Small intestine (tissue), 16 donors: ENCODE measurements at places on chromosomes 7 and 10. TPM values are rescaled to one million over a fixed set of nuclear protein-coding genes. Genes with fewer than 3 reads are reported as not detected.

DNA sequence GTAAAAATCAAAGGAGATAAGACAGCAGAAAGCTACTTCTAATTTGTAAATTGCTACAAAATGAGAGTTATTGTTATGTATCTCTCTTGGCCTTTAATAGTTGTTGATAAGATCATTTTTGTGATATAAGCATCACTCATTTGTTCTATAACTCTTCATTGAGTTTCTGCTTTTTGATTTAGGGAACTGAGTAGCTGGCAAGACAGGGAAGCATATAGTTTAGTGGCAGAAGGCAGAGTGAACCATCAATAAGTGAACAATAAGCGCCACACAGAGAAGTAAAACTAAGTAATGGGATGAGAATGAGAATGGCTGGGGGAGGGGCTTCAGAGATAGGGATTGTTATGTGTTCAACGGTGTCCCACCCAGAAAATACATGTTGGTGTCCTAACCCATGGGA is 245.4 kb downstream of the ADARB2 start:
- H3K27me3 ChIP-seq: no peaks in the 10 kb centered on the region
- no peaks in the 10 kb centered on the region for H3K36me3 ChIP-seq
- H3K27ac ChIP-seq: no peak overlapping the region
- no peaks in the 10 kb centered on the region for H3K4me1 ChIP-seq
- DNase-seq: no peak

DNA sequence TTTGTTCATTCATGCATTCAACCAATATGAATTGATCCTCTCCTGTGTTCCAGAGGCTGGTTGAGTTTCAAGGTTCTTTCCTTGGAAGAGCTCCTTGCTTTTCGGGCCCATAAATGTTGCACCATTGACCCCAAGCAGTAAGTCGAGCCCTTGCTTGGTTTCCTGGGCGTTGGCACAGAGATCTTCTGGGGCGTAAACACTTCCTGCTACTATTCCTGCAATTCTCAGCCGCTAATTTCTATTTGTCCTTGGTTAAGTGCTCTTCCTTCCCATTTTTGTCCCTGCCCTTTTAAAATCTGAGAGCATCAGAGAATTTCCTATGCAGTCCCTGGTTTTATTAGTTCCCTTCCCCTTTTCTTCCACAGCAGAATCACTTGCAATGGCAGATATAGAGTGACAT is 44.1 kb upstream of the ADRB1 start:
- H3K27me3 ChIP-seq: no peaks in the 10 kb centered on the region
- no peak overlapping the region for H3K27ac ChIP-seq
- H3K4me3 ChIP-seq: no peak overlapping the region
- DNase-seq: peak; percentile 89
- H3K36me3 ChIP-seq: no peaks in the 10 kb centered on the region

The H2BK1 gene
- not detected for polyA plus RNA-seq

DNA sequence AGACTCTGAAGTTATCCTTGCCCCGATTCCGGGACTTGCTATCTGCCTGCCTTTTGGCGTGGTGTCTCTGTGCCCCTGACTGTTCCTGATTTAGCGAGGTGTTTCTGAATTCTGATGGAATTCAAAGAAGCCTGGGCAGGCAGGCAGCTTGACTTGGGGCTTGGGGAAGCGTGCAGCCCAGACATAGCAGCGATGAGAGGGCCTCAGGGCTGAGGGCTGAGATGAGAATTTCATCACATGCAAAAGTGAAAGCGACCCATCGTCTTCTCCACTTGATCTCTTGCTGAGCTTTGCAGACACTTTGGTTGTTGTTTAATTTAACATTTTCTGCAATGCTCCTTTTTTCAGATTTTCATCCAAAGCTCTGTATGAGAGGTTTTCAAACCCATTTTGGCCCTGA is 57.8 kb downstream of the TCF7L2 start:
- DNase-seq: no peak
- no peak overlapping the region for H3K4me3 ChIP-seq
- no peak overlapping the region for H3K27ac ChIP-seq

The SORCS1 gene
- under 0.01 TPM for polyA plus RNA-seq

The LFNG gene
- polyA plus RNA-seq: 15.4 TPM

- H3K36me3 ChIP-seq: no peaks in the 10 kb centered on the region
- DNase-seq: no peak
- H3K4me1 ChIP-seq: no peaks in the 10 kb centered on the region
- H3K27me3 ChIP-seq: no peaks in the 10 kb centered on the region
Observed at GRCh38 chr10:69352569-69353264, 64.0 kb downstream of the TACR2 start.

DNA sequence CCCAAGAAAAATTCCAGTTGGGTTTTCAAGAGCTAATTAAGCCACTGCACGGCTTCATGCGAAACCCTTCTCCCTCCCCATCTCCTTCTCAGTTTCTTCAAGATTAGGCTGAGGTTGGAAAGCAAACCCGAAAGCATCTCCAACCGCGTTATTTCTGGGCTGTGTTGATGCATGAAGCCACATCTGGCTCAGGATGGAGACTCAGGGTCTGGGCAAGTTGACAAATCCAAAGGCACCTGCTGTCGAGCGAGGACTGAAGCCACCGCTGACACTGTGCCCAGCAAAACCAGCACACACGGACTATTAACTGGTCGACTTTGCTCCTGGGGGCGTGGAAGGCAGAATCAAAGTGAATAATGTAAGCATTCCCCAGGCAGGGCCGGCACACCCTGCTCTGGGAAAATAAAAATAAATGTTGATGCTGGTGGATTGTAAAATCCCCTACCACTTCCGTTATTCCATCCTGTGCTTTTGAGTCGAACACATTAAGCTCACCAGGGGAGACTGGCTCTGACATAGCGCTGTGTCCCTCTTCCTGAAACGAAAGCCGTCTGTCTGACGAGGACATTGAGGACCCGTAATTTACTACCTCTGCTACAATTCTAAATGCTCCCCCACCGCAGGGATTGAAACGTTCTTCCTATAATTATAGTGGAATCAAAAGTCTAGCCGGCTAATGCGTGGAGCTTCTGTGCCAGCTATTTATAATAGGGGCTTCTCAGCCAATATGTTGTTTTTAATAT is 269.8 kb downstream of the ADARB2 start:
- no peaks in the 10 kb centered on the region for H3K36me3 ChIP-seq
- no peaks in the 10 kb centered on the region for H3K4me1 ChIP-seq
- DNase-seq: no peak
- H3K4me3 ChIP-seq: no peak overlapping the region
- no peaks in the 10 kb centered on the region for H3K27me3 ChIP-seq
- H3K27ac ChIP-seq: no peak overlapping the region

- no peaks in the 10 kb centered on the region for H3K27me3 ChIP-seq
- H3K4me3 ChIP-seq: no peak overlapping the region
- no peaks in the 10 kb centered on the region for H3K4me1 ChIP-seq
- no peak overlapping the region for H3K27ac ChIP-seq
- H3K36me3 ChIP-seq: no peaks in the 10 kb centered on the region
Observed at GRCh38 chr10:120477743-120478141, 20.7 kb downstream of the PLPP4 start.

DNA sequence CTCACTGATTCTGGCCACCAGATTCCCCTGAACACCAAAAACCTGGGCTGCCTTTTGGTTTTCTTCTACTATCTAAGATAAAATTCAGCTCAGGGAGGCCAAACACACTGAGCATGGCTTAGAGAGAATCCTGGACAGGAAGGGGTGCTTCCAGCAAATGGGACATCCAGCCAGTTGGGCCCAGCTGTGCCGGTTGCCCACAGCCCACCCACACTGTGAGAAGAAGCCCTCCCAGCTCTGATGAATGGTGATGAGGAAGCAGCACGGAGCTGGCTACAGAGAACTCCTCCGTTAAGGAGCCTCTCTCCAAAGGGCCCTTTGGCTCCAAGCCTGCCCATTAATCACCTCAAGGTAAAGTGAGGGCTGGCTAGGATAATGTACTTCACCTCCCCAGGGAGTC is 15.9 kb downstream of the LRRC18 start:
- DNase-seq: no peak
- H3K4me1 ChIP-seq: no peaks in the 10 kb centered on the region
- H3K27me3 ChIP-seq: no peaks in the 10 kb centered on the region
- H3K4me3 ChIP-seq: no peak overlapping the region
- H3K27ac ChIP-seq: no peak overlapping the region
